ENCODE measurements at places on chromosomes 12 and 14. TPM values are rescaled to one million over a fixed set of nuclear protein-coding genes. Genes with fewer than 3 reads are reported as not detected.

The RASSF9 gene
- polyA plus RNA-seq, result 2.1 TPM

The DNAJC22 gene
- polyA plus RNA-seq, result 4.0 TPM

The PRB2 gene
- not detected for polyA plus RNA-seq

The TBX5 gene
- 0.01 TPM for polyA plus RNA-seq

The CAMKK2 gene
- 22.0 TPM for polyA plus RNA-seq

The TAS2R43 gene
- polyA plus RNA-seq, result not detected

The GZMH gene
- not detected for polyA plus RNA-seq

The C12orf56 gene
- not detected for polyA plus RNA-seq

The PRKD1 gene
- polyA plus RNA-seq, result 5.4 TPM

The CDKN3 gene
- 6.1 TPM for polyA plus RNA-seq

The CACNA1C gene
- 0.72 TPM for polyA plus RNA-seq

The ANKS1B gene
- 0.79 TPM for polyA plus RNA-seq

The SLCO1B1 gene
- polyA plus RNA-seq, result not detected

The TSPAN19 gene
- polyA plus RNA-seq, result not detected

The NTF3 gene
- 0.06 TPM for polyA plus RNA-seq

The HRK gene
- 0.11 TPM for polyA plus RNA-seq

Data from adipose tissue (tissue), 3 donors.